ENCODE measurements at places on chromosomes 7 and 10.

GRCh38 chr7:2405601-2406345 lies 2.4 kb downstream of the CHST12 start:
- peak; percentile 68 for DNase-seq

DNA sequence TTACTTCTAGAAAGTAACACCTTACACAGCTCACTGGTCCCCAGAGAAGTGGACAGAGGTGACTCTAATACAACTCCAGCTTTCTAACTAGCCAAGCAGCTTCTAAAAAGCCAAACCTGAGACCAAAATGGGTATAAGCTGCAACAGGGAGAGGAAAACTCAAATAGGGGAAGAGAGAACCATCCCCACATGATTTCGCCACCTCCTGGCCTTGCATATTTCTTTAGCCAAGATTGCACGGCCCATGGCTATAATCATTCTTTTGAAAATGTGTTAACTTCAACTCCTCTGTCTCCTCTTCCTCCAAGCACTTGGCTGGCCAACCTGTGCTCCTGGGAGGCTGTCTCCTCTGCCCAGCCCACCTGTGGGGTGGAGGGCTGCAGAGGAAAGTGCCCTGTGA lies 28.7 kb downstream of the NUP42 start:
- DNase-seq, result no peak

DNA sequence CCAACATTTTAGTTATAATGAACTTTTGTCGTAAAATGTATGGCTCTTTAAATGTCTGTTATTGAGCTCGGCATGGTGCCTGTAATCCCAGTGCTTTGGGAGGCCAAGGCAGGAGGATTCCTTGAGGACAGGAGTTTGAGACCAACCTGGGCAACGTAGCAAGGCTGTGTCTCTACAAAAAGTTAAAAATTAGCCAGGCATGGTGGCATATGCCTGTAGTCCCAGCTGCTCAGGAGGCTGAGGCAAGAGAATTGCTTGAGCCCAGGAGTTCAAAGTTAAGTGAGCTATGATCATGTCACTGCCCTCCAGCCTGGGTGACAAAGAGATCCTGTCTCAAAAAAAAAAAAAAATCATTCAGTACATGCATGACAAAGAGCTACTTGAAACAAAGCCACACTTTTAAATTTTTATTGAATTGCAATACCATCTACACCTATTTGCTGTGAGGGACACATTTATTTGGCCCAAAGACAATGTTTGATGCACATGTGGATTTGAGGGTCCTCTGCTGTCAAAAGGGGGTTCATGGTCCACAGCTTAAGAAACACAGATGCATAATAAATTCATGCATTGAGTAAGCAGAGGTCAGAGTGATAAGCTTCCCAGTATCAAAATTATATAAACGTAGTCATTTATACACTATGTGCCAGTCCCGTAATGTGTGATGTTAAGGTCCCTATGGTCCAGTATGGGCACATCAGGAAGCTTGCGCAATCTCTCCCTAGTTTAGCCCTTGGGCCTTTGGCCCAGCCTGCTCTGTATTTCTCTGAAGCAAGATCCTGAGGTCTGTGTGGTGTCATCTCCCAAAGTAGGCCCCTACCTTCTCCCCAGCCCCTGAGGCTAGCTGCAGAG lies 4.4 kb upstream of the MALSU1 start:
- DNase-seq, result no peak

DNA sequence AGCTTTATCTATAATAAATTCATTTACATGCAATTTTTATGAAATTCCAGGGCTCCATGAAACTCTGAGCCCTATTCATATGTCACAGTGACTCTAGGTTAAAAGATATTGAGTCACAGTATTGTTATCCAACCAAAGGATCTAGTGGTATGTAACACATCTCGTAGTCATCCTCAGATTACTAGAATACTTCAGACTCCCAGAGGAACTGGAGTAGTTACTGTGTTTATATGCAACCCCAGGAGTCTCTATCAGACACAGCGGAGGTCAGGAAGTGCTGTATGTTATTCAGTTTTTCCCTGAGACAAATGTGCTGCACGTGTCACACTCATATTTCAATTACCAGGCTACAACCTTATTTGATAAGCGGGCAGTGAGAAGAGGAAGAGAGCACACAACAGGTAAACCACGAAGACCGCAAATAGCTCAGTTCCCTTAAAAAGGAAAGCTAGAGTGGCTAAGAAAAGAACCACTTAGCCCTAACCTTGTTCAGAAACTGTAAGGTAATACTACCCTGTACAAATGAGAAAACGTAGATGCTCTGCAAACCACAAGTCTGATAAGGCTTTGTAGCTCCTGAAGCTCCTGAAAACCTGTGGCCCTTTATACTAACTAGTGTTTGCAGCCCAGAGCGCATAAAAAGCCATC lies 114.0 kb upstream of the CNTNAP2 start:
- DNase-seq, result no peak

DNA sequence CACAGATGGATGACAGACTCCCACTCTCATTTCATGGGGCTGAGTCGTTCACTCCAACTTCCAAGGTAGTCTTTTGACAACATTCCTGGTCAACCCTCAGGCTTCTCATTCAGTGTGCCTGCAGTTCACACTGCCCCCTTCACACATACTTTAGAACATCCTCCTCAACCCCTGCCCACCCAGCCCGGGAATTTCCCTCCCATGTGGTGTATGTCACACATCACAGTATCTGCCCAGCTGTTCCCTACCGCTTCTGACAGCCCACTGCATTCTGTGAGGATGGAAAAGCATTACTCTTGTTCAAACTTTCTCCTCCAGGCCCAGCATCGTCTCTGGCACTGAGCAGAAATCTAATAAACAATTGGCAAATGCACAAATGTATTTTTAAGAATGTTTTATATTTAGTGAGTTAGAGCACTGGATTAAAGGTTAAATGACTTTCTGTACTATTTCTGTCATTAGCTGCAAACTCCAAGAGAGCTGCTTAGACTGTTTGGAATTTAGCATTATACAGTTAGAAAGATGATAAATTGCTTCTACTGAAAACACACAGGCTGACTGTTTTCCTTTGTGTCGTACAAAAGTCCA lies 110.4 kb downstream of the SFMBT2 start:
- no peak for DNase-seq

- DNase-seq, result no peak
Measured at GRCh38 chr7:1348096-1348822, 111.0 kb downstream of the MICALL2 start.

GRCh38 chr7:94511718-94512117 lies 2.1 kb downstream of the CASD1 start:
- DNase-seq, result no peak

DNA sequence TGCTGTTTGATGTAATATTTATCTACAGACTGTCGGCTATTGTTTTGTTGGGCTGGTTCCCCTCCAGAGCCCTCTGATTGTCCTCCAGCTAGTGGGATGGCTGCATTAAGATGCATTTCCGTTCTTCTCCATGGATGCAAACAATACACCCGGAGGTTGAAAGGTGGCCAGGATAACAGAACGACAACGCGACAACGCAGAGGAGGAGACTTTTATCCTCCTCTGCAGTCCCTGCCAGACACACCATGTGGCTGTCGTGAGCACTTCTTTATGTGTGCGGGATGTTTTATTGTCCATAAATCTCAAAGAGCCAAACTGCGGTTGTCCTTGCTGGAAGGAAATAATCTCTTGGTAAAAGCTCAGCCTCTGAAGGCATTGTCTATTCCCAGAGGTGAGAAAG lies 39.1 kb upstream of the TCERG1L start:
- DNase-seq, result no peak

- DNase-seq, result no peak
Measured at GRCh38 chr7:107661865-107662379, 1.3 kb downstream of the SLC26A4 start.

GRCh38 chr10:119237722-119238436 lies 30.5 kb downstream of the GRK5 start:
- no peak for DNase-seq

DNA sequence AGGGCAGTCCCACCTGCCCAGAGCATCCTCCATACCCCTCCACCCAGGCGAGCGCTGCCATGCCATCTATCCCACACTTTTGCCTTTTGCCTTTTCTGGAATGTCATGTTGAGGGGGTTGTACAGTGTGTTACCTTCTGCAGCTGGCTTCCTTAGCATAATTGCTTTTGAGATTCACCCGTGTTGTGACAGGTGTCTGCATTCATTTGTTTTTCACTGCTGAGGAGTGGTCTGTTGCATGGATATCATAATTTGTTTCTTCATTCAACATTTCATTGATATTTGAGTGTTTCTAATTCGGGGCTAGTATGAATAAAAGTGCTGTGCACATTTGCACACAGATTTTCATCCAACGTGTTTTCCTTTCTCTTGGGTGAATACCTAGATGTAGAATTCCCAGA lies 353.9 kb downstream of the PAXIP1 start:
- no peak for DNase-seq

DNA sequence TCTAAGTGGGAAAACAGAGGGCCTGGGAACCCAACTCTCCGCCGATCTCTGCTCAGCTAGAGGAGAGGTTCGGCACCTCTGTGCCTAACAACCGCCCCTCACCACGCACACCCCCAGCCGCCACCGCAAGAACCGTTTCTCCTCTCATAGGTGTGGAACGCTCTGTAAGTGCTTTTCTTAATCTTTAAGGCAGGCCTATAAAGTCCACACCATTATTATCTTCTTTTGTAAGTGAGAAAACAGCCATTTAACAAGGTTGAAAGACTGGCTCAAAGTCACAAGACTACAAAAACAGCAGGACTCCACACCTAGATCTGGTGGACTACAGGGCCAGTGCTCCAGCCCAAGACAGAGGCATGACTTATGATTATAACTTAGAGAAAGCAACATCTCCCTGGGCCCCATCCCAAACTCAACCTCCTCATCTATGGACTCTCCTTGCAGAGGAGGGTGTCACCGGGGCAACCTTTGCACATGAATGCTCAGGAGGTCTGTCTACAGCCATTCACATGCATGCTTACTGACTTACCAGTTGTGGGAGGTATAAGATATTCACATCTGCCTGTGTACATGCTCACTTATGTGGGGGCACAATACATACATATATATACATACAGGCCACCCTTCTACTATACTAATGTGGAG lies 7.9 kb upstream of the NKX2-3 start:
- DNase-seq, result no peak
